Activated CD4-positive, alpha-beta T cell treated with anti-CD3 and anti-CD28 coated beads, Interleukin-2, amount 10 ng/mL, durations not matched to agents 7 days and 5 days (primary cell): ENCODE measurements at places on chromosomes 3 and 15.
A peak's percentile ranks its signal among the peaks of the same experiment; 100 is the strongest.

GRCh38 chr15:71153823-71154524 is 38.7 kb downstream of the THSD4 start:
- DNase-seq, result no peak

DNA sequence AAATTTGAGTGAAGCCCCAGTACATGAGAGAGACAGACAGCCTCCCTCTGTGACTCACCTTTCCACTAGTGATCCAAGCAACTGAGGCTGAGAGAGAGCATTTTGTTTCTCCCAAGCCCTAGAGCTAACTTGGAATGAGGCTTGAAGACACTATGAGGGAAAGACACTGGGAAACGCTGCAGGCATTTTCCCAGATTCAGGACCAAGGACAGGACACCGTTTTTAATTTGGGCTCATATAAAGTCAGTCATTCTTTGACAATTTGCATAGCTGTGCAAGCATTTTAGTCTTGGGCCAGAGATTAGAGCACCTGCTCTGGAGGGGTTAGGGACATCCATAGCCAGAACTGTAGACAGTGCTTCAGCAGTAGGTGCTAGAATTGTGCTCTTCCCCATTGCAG is 249.0 kb downstream of the AGBL1 start:
- no peak for DNase-seq

DNA sequence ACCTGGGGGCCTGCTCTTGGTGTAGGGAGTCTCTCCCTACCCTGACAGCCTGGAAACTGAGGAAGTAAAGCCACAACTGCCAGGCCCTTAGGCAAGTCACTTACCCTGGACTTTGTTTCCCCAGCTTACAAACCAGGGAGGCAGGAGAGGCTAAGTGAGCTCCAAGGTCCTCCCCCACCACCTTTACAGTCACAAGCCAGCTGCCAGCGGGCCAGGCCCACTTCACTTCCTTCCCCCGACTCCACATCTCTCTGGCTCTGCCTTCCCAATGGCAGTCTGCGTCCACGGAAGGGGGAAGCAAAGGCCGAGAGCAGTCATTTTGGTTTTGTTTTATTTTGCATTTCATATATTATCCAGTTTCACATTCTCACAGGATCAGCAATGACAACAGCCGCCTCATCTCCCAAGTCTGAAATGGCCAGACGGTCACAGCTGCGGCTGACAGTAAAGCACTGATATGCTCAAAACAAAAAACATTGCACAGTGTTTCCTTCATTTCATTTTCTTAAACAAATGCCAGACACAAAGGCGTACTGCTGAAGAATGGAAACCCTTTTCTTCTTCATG is 35.7 kb downstream of the RBPMS2 start:
- no peak for DNase-seq

DNA sequence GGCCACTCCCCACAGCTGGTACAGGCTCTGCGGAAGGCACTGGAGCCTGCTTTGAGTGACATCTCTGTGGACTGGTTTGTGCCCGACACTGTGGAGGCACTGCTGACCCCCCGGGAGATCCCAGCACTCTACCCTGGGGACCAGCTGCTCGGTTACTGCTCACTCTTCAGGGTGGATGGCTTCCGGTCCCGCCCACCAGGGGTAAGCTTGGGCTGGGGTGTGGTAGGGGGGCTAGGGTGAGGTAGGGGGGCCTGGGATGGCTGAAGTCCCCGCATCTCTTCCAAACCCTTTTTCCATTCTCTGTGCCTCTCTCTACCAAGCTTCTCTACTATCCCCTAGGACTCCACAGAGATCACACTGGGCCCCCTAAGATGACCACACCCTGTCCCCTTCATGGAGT is 7.8 kb downstream of the VWA5B2 start:
- DNase-seq, result no peak

GRCh38 chr3:89613241-89613640 is 505.8 kb downstream of the EPHA3 start:
- no peak for DNase-seq

- DNase-seq, result no peak
Measured at GRCh38 chr3:43526956-43527355, 94.9 kb downstream of the ANO10 start.

GRCh38 chr3:100600181-100601042 is 9.0 kb upstream of the ADGRG7 start:
- peak; percentile 16 for DNase-seq

DNA sequence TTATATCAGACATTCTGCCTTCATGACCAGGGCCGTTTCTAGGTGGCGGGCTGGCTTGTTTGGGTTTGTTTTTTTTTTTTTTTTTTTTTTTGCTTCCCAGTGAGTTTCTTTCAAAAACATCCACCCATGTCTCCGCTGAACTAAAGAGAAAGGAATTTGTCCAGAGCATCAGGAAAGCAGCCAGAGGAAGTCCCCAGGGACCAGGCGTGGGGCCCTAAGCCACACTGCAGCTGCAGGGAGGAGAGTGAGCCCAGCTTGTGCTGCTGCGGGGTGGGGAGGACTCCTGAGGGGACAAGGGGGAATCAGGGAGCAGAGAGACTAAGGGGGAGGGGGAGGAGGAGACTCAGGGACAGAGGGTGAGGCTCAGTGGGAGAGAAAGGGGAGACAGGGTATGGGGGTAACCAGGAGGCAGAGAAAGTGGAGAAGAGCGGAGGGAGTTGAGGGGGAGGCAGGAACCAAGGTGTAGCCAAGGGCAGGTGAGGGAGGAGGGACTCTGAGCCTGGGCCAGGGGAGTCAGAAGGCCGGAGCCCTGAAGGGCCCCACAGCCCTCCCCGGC is 49.5 kb downstream of the CYP11A1 start:
- no peak for DNase-seq

DNA sequence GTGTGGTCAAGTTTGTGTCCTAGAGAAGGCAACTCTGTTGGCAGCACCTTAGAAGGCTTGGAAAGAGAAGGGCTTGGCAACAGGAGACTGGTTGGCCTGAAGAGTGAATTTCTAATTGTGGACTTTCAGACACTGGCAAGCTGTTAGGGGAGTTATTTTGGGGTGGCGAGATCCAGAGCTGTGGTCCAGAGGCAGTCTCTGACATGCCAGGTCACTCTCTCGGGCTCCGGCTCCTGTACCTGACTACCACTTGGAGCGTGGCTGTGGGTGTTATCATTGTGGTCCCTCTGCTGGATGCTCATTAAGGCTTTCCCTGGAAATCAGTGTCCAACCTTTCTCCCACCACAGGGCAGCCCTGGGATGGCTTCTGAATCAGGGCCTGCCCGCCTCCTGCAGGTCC is 209.0 kb downstream of the SLCO3A1 start:
- no peak for DNase-seq

DNA sequence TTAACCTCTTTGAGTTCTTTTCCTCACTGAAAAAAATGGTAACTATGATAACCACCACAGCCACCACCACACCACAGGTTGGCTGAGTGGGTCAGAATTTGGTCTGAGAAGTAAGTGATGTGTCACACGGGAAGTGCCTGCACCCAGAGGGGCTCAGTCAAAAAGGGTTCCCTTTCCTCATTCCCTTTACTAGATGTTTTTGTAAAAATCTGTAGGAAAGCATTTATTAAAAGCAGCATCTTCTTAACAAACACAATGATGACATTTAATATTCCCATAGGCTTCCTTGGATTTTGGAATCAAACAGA is 23.2 kb downstream of the CFAP92 start:
- no peak for DNase-seq

DNA sequence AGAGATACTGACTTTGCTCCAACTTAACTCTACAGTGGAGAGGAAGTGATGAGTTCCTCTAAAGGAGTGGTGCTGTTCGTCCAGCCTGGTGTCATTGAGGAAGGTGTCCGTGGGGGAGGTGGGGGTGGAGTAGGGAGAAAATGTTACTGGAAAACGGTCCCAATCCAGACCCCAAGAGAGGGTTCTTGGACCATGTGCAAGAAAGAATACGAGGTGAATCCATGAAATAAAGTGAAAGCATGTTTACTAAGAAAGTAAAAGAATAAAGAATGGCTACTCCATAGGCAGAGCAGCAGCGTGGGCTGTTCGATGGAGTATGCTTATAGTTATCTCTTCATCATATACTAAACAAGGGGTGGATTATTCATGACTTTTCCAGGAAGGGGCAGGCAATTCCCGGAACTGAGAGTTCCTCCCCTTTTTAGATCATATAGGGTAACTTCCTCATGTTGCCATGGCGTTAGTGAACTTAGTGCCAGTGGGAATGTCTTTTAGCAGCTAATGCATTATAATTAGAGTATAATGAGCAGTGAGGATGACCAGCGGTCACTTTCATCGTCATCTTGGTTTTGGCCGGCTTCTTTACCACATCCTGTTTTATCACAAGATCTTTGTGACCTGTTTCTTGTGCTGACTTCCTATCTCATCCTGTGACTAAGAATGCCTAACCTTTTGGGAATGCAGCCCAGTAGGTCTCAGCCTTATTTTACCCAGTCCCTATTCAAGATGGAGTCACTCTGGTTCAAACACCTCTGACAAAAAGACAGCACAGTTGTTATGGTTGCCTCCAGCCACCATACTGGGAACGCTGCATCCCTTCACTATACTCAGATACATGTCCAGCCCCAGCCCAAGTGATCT is 38.6 kb downstream of the CLEC3B start:
- peak; percentile 74 for DNase-seq

GRCh38 chr3:147582642-147583041 is 173.5 kb downstream of the ZIC1 start:
- no peak for DNase-seq

DNA sequence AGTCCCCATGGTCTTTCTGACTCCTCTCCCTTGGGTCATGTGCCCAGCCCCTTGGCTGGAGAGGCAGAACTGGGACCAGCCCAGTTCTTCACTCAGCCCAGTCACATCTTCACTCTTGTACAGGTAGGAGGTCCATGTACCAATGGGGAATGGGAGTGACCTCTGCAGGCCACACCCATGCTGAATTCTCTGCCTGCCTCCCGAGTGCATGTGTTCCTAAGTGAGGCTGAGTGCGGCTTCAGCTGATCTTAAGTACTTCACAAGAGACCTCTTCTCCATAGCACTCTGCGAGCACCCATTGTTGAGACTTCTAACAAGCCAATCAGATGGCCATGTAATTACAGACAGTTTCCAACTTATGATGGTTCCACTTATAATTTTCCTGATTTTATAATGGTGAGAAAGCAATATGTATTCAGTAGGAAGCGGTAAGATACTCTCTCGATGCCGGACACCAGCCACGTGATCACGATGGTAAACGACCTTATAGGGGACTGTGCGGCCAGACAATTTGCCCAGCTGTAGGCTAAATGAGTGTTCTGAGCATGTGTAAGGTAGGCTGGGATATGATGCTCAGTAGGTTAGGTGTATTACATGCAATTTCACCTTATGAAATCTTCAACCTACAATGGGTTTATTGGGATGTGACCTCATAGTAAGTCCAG is 112.1 kb downstream of the KLF13 start:
- DNase-seq, result no peak

DNA sequence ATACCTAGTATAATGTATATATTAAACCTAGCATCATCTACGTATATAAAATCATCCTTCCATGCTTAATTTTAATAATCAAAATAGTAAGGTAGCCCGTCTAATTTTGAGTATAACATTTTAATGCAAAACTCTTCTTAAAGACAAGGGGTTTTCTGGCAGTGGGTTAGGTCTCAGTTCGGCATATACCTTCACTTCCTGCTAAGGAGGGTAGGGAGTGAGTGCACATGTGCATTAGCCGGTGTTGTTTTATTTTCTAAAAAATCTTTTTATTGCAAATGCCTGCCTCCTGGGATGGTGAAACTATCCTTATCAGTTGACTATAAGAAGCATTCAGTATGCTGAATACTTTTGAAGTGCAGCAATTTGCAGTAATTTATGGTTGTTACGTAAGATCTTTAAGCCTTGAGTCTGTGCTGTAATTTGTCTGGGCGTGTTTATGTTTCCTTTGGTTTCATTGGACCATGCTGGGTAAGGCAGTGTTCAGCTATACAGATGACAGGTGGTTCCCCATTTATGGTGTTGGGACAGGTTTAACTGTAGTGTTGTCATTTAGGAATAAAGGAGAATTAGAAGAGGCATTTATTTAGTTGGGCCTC is 11.7 kb downstream of the ARHGEF26 start:
- no peak for DNase-seq

DNA sequence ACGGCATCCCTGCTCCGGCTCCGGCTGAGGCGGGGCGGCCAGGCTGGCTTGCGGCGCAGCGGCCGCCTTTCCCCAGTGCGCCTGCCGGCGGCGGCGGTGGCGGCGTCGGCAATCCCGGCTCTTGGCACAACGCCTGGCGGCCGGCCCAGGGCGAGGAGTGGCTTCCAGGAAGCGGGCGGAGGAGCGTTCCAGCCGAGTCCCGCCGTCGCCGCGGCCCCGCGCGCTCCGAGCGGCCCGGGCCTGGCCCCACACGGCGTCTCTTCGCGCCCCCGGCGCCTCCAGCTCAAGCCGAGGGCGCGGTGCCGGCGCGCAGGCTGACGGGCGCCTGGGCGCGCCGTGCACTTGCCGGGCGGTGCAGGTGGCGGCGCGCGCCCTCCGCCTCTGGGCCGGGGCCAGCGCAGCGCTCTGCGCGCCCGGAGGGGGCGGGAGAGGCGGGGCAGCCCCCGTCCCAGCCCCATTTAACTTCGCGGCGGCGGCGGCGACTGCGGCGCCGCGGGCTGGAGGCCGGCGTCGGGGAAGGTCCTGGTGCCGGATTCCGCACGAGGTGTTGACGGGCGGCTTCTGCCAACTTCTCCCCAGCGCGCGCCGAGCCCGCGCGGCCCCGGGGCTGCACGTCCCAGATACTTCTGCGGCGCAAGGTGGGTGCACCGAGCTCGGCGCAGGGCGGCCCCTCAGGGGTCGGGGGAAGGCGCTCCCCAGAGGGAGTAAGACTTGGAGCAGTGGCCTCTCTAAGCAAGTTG is at the start of gene ADAMTSL3:
Gene ADAMTSL3 (plus strand): TSS at position 485 of the 740 bp plus-strand sequence. CDS start 1,639 bp downstream, outside the sequence.
- DNase-seq, result no peak

DNA sequence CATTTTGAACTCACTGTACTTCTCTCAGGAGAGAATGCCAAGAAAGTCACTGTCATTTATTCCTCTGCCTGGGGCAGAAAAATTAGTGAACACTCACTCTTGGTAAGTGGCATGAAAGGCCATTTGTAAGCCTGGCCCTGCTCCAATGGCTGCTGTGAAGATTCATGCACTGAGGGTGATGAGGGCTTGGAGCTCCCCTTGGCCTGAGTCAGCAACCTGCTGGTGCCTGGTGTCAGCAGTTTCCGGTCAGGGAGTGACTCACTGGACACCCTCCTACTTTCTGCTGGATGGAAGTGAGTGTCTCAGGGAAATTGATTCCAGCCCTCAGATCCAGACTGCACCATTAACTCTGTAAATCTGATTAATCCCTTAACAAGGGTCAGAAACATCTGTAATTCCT is 37.6 kb downstream of the TRA2B start:
- no peak for DNase-seq

DNA sequence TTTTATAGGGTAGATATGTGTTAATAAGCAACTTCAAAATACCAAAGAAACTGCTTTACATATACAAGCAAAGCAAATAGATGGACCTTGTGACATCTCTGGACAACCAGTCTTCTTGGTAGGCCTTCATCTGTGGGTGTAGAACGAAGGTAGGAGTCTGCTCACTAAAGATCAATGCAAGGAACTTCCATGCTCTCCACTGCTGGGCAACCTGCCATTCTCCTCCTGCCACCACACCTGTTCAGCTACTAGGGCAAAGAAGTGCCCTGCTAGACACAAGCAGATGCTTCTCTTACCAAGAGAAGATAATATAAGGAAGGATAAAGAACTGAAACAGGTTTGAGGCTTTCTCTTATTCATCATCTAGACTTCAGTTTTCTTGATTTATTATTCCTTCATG is 12.6 kb downstream of the PPARG start:
- no peak for DNase-seq

GRCh38 chr15:57375827-57376695 is at the start of gene CGNL1:
Gene CGNL1 (plus strand): TSS chr15:57376505. CDS start chr15:57438000, 61,495 bp downstream.
- DNase-seq, result no peak

- DNase-seq, result no peak
Measured at GRCh38 chr3:24678021-24678420, 183.4 kb upstream of the THRB start.

- DNase-seq, result no peak
Measured at GRCh38 chr15:37375519-37375918, 275.2 kb upstream of the MEIS2 start.
